ENCODE measurements at places on chromosomes 1 and 21.

DNA sequence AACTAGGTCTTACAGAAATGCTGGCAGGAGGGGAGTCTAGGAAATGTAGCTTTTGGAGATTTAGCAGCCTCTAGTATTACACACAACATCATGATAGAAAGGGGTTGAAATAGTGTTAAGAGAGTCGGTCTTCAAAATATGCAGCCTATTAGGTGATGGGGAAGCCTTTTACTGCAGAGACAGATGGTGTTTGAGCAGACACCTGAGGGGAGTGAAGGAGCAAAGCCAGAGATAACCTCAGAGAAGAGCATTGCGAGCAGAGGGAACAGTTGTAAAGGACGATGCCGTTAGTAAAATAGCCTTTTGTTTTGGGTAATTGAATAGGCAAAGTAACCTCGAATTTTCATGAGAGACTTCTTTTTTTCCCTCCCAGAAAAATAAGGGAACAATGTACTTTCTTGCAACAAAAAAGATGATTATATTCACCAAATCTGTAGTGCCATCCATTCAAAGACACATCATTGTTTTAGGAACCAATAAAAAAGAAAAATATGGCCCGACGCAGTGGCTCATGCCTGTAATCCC, 66.3 kb upstream of the KIF1B start:
- no peak for DNase-seq

DNA sequence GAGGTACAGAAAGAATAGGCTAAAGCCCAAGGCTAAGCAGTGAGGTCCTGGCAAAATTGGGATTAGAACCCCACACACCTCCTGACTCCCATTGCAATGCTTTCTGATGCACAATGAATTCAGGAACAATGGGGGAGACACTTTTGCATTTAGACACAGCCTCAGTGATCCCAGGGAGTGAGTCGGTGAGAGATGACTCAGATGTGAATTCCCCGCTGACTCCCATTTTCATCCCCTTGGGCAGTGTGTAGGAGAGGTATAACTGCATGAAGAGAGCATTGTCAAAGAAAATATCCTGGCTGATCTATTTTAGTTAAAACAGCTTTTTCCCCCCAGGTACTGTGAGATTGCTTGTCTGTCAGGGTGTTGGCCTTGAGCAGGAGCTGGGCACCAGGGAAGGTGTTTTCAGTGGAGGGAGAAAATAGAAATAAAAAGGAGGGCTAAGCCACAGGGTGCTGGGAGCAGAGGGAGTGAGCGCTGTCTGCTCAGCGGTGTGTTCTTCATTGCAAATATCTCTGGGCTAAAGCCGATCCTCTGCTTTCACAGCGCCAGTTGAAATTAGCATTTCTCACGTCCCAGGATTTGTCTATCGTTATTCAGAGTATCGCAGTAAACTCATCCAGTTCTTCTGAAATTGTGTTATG, 247.7 kb upstream of the PTBP2 start:
- no peak for DNase-seq

DNA sequence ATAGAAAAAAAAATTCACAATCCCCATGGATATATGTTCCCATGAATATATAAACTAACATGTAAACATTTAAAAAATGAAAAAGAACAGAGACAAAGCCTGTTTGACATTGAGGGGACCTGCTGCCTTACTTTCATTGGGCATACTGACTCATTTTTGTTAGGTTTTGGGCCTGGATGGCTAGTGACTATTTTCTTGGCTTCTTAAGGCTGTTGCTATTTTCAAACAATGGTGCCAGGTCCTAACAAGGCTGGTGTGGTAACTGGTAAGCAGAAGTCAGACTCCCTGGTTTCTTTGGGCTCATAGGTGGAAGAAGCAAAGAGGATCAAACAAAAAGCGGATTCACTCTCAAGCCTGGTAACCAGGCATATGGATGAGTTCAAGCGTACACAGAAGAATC, 51.0 kb downstream of the LAMC2 start:
- no peak for DNase-seq

- no peak for DNase-seq
Measured at GRCh38 chr1:86795316-86795715, 90.9 kb downstream of the SH3GLB1 start.

DNA sequence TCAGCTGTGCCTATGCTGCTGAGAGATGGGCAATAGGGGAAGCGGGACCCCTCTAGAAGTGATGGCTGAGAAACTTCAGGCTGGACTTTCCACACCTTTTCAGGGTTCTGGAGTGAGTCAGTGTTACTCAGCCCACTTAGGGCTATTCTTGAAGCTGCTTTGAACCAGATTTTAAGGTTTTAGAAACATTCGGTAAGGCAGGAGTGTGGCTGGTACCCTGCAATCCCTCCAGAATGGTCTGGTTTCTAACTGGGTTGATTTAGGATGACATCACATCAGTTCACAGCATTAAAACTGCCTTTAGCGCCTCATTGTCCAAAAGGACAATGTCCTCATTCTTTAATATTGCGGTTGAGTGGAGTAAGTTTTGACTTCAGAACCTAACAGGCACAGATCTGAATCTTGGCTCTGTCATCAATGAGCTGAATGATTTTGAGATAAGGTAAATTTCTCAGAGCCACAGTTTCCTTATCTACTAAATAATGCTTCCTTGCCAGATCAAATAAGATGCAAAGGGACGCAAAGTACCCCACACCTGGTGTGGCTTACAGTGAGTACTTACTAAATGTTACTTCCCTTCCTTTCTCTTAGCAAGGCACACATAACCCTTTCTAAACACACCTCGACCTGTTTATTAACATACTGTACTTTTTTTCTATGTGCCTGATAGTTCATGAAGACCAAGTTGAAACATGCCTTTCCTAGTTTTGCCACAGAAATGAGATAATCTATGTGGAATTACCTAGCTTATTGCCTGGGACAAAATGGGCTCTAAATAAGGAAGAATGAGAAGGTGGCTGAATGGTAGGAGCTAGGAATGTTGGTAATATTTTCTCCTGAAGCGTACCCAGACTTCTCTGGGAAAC, 209.8 kb downstream of the ROR1 start:
- no peak for DNase-seq

GRCh38 chr1:205950280-205950679, 7.0 kb upstream of the SLC26A9 start:
- no peak for DNase-seq

DNA sequence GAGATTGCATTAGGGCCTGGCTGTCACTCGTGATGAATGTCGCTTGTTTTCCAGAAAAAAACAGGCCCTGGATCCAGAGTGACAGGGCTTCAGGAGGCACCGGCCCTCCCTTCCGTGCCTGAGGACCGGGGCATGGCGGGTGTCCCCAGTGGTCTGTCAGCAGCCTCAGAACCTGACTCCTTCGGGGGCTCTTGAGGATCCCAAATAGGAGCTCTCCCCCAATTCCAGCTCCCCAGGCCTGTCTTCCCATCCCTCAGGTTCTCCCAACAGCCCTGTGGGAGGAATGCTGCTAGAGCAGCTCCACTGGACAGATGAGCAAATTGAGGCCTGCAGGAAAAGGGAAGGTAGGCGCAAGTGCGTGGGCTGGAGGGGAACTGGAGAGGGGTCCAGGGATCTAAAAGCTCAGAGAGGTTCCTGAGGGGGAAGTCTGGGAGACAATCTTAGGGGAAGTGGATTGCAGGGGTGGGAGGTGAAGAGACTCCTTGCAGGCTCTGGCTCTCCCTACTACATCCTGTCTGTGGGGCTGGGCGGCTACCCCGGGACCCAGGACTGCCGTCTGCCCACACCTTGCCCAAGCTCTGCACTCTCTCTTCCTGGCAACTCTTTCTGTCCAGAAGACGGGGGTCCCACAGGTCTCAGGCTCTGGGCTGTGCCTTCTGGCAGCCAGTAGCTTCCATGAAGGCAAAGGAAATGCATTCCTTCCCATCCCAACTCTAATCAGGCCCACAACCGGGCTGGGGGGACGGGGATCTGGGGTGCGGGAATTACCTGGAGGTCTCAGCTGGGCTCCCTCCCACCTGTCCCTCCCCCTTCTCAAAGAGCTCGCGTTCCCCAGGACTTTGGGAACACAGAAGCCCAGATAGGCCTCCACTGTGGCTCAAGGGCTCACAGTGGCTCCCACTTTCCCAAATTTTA, 105.7 kb upstream of the CASZ1 start:
- no peak for DNase-seq

- DNase-seq = no peak
Measured at GRCh38 chr1:245211035-245211749, 56.4 kb downstream of the KIF26B start.

- no peak for DNase-seq
Measured at GRCh38 chr1:83883979-83884378, 115.0 kb downstream of the TTLL7 start.

DNA sequence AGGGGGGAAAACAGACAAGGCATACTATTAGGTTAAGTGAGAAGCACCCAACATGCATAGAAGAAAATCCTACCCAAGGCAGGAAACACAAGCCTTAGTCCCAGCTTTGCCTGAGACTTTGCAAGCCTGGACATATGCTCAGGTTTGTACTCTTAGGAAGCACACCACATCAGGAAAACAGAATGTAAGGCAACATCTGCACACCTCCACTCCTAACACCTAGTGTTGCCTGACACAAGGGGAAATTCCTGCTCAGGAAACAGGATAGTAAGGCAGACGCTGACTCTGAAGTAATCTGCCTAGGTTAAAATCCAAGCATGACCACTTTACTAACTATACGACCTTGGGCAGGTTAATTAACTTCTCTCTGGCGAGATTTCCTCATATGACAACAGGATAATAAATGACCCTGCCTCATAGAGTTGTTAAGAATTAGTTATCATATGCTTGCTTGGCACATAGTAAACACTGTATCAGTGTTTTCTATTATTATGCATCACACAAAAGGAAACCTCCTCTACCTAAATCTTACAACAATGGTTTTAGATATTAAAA, 119.8 kb downstream of the ZZZ3 start:
- DNase-seq = no peak

DNA sequence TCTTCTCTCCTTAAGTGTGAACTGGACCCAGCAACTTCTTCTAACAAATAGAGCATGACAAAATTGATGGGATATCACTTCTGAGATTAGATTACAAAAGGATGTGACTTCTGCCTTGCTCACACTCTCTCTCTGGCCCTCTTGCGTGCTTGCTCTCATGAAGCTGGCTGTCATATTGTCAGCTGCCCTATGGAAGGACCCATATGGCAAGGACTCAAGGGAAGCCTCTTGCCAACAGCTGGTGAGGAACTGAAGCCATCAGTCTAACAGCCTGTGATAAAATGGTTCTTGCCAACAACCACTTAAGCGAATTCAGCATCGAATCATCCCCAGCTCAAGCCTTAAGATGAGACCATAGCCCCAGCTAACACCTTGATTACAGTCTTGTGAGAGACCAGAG, 4.8 kb upstream of the TLR5 start:
- no peak for DNase-seq

DNA sequence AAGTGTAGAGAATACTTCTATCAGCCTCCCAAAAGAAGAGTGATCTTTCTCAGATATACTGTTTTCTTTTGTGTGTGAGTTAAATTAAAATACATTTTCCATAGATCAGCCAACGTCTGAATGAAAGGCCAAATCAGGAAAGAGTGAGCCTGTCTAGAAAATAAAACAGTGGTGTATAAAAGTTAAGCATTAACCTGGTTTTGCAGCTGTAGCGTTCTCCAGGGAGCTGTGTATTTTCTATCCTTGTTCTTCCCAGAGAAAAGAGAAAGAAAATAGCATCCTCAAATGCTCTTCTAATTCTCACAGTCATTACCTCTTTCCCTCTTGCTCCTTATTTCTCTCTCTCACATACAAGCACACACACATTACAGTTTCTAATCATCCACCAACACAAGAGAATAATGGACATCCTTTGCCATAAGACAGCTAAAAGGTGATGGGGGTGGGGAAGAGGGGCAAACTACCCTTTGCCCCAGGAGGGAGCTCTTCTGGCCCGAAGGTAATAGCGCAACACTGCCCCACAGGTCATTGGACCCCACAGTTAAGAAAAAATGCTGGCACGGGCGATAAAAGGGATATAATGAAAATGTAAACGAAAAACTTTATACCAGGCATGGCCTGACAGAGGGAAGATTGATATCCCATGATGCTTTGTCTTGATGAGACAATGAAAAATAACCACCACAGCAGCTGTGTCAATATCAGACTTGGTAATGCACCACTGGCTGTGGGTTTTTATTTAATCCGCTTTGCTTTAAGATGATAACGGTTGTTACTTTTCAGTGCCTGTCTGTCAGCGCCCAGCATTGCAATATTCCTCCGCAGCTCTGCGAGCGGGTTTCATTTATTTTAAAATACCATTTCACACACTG, 150.3 kb downstream of the NUF2 start:
- no peak for DNase-seq

GRCh38 chr1:158020886-158021620, 27.6 kb downstream of the KIRREL1 start:
- no peak for DNase-seq

DNA sequence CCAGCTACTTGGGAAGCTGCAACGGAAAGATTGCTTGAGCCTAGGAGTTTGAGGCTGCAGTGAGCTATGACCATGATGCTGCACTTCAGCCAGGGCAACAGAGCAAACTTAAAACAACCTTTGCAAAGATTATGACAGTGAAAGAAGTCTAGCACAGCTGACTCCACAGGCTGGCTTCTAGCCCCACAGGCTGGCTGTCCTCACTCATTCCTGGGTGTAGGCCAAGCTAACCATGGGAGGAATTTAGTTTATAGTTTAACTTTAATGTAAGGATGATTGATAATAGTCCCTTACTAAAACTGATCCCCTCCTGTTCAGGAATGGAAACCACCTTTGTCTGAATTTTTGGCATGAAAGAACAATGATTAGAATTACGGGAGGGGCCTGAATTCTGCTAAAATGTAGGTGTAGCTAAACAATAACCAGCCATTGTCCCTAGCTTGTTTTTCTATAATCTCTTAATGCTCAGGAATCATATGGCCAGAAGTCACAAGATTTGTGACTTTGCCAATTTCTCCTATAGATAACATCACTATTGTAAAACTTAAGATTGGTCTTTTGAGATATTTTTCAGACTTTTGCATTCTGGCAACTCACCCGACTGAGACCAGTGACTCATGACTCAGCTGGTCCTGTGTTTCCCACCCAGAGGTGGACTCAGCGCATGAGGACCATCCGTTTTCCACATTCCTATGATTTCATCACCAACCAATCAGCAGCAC, 28.1 kb upstream of the SGIP1 start:
- no peak for DNase-seq

- no peak for DNase-seq
Measured at GRCh38 chr1:187157552-187157951, 328.8 kb downstream of the PLA2G4A start.

GRCh38 chr1:30863858-30864604, 44.5 kb downstream of the SDC3 start:
- DNase-seq = no peak
